ENCODE measurements at places on chromosomes 3 and 15. TPM values are rescaled to one million over a fixed set of nuclear protein-coding genes. Genes with fewer than 3 reads are reported as not detected.

The SKIL gene
- total RNA-seq = 42.6 TPM

The DISP2 gene
- under 0.01 TPM for total RNA-seq

The ITIH1 gene
- total RNA-seq = not detected

The CELSR3 gene
- total RNA-seq = 3.4 TPM

The DZIP1L gene
- total RNA-seq = 0.96 TPM

The RARRES1 gene
- 0.85 TPM for total RNA-seq

The CPNE9 gene
- total RNA-seq = not detected

The FBXL2 gene
- 20.7 TPM for total RNA-seq

The CD86 gene
- under 0.01 TPM for total RNA-seq

The RARB gene
- total RNA-seq = 0.96 TPM

The RGMA gene
- 1.9 TPM for total RNA-seq

The GP9 gene
- not detected for total RNA-seq

The C3orf22 gene
- not detected for total RNA-seq

The MASP1 gene
- not detected for total RNA-seq

The BCHE gene
- 0.85 TPM for total RNA-seq

The ATP13A4 gene
- total RNA-seq = 0.48 TPM

The ASB14 gene
- not detected for total RNA-seq

The SNTN gene
- total RNA-seq = not detected

The USP50 gene
- total RNA-seq = not detected

The C3orf49 gene
- not detected for total RNA-seq

The HHATL gene
- total RNA-seq = not detected

The CPOX gene
- 29.6 TPM for total RNA-seq

The TM6SF1 gene
- total RNA-seq = 2.8 TPM

The CCDC9B gene
- total RNA-seq = 36.4 TPM

The C3orf20 gene
- not detected for total RNA-seq

The SUCLG2 gene
- total RNA-seq = 45.0 TPM

The B3GNT5 gene
- 22.9 TPM for total RNA-seq

The TMEM43 gene
- 116 TPM for total RNA-seq

The FBN1 gene
- total RNA-seq = 68.0 TPM

The PRTG gene
- under 0.01 TPM for total RNA-seq

The GRIP2 gene
- not detected for total RNA-seq

The FXR1 gene
- total RNA-seq = 89.6 TPM

The CASR gene
- not detected for total RNA-seq

The CFAP91 gene
- total RNA-seq = 0.48 TPM

The ITIH4 gene
- total RNA-seq = 1.9 TPM

The BDH1 gene
- 16.0 TPM for total RNA-seq

The SPATA12 gene
- total RNA-seq = not detected

The MESP1 gene
- under 0.01 TPM for total RNA-seq
